Natural killer cell (primary cell): ENCODE measurements at places on chromosomes 2 and 18.

DNA sequence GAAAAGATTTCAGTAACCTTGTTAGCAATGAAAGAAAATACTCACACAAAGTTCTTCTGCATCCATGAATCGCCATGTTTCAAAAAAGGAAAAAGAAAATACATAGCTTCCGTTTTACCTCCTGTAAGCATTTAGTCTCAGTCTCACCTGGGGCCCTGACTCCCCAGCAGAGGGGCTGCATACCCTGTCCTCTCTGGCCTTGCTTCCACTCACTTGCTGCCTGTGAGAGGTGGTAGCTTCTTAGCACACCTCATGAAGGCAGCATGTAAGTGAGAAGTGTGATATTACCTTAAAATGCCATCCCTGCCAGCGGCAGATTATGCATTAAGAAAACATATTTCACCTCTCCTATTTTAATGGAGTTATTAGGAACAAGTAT lies 49.3 kb upstream of the ZNF385B start:
- DNase-seq: no peak

DNA sequence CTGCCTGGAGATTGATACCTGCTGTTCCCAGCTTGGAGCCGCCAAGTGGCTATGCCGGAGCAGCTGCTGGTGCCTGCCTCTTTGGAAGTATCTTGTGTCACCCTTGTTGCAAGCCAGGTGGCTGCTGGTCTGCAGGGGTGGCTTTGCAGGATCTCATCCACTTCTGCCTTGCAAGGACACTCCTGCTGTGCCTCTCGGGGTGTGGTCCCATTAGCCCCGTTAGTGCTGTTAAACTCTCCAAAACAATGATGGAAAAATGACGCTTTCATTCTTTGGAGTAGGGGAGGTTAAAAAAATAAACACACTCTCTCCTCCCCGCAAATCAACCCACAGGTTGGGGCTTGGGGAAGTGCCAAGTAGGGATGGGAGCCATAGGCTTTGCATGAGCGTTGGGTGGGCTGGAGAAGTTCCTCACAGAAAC lies 352.8 kb downstream of the RNF144A start:
- DNase-seq: no peak

GRCh38 chr2:224190936-224191270 lies 151.8 kb upstream of the SERPINE2 start:
- no peak for DNase-seq

- DNase-seq: no peak
Measured at GRCh38 chr2:221245045-221245444, 327.1 kb downstream of the EPHA4 start.

DNA sequence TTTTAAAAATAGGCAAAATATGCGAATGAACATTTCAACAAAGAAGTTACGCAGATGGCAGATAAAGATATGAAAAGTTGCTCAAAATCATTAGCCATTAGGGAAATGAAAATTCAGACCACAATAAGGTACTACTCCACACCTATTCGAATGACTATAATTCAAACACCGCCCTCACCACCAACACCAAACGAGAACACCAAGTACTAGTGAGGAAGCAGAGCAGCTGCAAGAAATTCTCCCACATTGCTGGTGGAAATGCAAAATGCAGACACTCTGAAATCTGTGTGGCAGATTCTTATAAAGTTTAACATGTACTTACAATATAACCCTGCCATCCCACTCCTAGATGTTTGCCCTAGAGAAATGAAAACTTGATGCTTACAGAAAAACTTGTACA lies 17.3 kb upstream of the PRKCE start:
- DNase-seq: no peak
